ENCODE measurements at places on chromosomes 13 and 19.
A peak's percentile ranks its signal among the peaks of the same experiment; 100 is the strongest.

DNA sequence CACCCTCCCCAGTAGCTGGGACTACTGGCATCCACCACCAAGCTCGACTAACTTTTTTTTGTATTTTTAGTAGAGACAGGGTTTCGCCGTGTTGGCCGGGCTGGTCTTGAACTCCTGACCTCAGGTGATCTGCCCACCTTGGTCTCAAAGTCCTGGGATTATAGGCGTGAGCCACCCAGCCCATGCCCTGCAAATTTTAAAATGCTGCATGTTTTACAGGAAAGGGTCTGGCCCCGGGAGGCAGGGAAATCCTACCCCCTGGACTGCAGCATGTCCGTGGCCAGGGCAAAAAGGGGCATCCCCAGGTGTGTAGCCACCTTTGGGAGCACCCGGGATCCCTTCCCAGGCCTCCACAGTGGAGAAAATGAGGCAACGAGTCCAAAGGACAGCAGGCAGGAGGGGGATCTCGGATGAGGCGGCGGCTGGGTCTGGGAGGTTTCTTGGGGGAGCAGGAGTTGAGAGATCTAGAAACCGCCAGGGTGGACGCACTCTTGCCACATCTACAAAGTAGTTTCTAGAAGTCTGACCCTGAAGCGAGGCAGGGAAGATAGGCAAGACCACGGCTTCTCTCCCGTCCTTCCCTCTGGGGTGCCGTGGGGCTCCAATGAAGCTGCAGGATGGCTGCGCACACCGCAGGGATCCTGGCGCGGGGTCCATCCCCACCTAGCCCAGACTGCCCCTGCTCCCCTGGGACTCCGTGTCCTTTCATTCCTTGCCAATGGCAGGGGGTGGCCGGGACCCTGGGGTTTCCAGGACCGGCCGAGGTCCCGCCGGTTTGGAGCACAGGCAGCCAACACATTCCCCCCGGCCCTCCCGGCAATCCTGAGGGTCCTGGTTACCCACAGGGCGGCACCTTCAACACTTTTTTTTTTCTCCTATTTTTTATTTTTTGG lies 21.3 kb upstream of the ZBTB7A start:
- DNase-seq = no peak

- DNase-seq = peak; percentile 48
Observed at GRCh38 chr19:14347999-14348889, 33.0 kb upstream of the ADGRE5 start.

GRCh38 chr13:46951516-46951915 lies 54.7 kb upstream of the HTR2A start:
- DNase-seq = no peak

DNA sequence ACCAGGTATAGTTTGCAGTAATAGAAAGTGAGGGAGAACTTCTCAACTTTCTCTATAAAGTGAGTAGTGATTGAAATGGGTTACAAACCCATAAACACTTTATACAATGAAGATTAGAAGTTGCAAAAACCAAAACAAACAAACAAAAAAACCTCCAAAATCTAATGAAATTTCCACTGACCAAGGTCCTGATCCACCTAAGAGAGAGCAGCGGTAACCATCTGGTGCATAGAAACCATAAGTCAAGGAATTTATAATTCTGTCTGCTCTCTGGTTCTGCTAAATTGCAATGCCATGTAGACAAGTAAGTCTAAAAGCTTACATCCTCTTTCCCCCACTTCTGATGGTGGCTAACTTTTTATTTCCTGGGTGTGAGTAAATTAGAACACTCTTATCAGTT lies 463.4 kb downstream of the EFNB2 start:
- DNase-seq = no peak

DNA sequence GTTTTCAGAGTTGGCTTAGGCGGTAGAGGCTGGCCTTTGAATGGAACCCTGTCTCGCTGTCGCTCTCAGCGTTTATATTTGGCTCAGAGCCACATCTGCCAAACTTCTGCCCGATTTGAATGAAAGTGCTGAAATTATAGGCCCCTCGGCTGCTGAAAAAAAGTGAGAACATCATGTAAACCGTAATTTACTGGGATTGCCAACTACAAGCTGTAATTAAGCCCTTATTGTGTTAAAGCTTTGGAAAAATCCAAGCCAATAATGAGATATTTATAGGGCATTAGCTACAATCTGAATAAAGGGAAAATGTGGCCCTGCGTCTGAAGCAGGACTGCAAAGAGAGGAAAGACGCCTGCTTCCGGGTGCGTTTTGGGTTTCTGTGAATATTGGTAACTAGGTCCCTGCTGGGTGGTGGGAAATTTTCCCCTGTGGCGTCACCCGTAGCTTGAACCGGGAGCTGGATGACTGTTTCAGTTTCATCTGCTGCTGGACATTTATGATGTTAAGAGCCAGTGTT lies 9.9 kb downstream of the DNM2 start:
- DNase-seq = no peak

- DNase-seq = no peak
Observed at GRCh38 chr13:41004875-41005693, 14.0 kb downstream of the ELF1 start.

- no peak for DNase-seq
Observed at GRCh38 chr13:58048670-58049069, 417.1 kb downstream of the PCDH17 start.

- DNase-seq = peak; percentile 65
Observed at GRCh38 chr19:47247308-47247990, 8.9 kb upstream of the CCDC9 start.

DNA sequence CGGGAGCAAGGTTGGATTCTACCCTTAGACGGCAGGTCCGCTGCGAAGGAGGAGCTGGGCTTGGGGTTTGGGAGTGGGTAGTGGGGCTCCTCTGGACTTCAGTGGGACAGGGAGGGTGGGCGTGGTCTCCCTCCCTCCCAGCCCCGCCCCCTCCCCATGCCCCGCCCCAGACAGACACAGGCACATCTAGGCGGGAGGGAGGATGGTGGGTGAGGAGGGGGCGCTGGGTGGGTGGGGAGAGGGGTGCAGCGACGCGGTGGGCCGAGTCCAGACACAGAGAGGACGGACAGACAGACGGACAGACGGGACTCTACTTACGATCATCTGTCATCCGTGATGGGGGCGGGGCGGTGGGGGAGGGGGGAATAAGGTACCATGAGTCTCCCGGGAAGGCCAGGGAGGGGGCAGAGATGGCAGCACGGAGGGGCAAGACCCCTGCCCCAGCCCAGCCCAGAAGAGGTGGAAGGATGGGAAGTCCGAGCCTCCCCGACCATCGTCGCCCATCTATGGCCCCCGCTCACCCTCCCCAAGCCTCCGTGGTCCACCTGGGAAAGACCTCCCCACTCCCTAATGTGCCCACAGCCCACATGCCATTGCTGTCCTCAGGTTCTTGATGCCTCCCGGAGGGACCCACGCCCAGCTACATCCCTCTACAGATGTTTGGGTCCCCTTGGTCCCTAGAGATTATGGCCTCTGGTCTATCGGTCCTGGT lies 64.8 kb downstream of the UNC13A start:
- no peak for DNase-seq

GRCh38 chr13:23656637-23657371 lies 86.6 kb downstream of the TNFRSF19 start:
- no peak for DNase-seq

- DNase-seq = no peak
Observed at GRCh38 chr13:42275506-42275905, 3.6 kb downstream of the AKAP11 start.

GRCh38 chr19:38210458-38210987 lies 13.5 kb downstream of the DPF1 start:
- DNase-seq = no peak

DNA sequence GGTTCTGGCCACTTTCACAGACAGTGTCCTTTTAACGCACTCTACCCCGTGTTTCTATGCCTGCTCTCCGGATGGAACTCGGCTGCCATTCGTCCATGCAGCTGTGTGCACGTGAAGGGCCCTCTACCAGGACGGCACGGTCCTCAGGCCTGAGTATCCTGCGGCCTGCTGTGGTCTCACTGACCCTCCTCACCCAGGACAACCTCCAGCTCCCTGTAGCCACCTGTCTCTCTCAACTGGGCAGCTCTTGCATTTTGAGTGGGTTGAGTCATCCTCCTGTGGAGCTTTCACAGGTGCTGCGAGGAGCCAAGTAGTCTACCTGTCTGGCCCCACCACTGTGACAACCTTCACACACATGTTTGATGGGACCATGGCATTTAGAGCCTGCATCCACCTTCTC lies 321.7 kb upstream of the TSHZ3 start:
- no peak for DNase-seq

DNA sequence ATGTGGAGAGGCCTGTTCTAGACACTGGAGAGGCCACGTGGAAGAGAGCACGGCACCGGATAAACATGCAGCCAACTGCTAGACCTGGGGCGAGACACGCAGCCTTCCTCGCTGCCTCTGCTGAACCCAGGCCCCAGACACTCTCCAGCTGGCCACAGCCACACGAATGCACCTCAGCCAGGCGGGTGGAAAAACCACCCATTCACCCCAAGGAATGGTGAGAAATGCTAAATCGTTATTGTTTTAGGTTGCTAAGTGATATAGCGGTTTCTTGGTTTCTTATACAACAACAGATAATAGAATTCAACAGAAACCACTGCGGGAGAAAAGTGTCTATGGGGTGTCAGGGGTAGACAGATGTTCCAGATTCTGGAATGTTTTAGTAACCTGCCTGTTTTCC lies 52.5 kb downstream of the STK24 start:
- DNase-seq = no peak

DNA sequence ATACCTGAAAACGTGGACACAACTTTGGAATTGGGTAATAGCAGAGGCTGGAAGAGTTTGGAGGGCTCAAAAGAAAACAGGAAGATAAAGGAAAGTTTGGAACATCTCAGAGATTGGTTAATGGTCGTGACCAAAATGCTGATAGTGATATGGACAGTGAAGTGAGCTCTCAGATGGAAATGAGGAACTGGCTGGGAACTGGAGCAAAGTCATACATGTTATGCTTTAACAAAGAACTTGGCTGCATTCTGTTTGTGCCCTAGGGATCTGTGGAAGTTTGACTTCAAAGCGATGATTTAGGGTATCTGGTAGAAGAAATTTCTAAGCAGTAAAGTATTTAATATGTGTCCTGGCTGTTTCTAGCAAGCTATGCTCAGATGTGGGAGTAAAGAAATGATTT lies 136.2 kb downstream of the DNAJC3 start:
- DNase-seq = no peak

DNA sequence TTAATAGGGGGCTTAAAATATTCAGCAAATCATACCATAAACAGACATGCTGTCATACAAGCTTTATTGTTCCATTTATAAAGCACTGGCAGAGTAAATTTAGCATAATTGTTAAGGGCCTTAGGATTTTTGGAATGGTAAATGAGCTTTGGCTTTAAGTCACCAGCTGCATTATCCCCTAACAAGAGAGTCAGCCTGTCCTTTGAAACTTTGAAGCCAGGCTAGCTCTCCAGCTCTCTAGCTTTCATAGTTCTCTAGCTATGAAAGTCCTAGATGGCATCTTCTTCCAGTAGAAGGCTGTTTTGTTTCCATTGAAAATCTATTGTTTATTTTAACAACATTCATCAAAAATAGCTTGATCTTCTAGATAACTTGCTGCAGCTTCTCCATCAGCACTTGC lies 420.8 kb upstream of the GPC6 start:
- DNase-seq = no peak

GRCh38 chr13:28539625-28540286 lies 44.8 kb upstream of the FLT1 start:
- no peak for DNase-seq

DNA sequence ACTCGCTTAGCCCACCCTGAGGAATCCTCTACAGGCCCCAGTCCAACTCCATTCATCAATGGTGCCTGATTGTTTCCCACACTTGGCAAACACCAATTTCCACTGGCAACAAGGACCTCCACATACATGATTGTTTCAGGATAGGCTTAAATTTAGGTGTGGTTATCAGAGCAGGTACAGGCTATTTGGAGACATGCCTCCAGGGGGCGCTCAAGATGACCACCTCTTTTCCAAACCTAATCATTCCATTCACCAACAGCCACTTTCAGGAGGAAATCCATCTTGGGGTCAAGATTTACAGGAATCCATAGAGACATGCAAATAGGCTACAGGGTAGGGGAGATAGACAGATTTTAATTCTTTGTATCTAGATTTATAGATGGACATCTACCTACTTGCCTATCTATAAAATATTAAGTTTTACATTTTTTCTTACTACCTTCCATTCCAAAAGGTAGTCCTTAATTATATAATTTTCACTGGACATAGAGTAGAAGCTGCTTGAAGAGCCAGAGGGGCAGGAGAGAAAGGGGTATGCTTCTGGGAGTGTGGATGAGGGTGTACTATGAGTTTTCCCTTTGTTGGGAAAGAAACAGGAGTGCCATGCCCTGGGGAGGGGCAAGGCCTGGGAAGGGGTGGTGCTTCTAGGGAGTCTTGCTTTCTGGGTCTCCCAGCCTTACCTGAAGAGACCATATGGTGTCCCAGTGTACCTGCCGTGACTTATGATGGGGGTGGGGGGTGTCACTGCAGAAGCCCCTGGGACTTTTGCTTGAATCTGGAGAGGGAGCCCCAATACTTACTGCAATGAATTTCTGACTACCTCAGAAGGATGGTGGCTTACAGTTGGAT lies 14.1 kb upstream of the PCDH8 start:
- no peak for DNase-seq

DNA sequence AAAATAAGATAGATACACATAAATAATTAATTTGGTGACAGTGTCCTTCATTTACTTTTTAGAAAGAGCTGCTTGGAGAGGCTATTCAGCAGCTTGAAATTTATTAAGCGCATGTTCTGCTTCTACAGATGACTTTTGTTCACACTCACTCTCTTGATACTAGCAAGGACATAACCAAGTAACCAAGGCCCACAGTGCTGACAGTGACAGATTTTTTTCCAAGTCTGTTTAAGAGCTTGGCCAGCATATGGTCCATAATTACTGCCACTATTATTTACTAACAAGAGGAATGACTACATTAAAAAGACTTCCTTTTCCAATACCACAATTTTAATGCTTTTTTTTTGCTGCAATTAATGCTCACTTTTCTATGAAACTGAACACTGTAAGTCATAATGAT lies 673.7 kb upstream of the MIR17HG start:
- no peak for DNase-seq

GRCh38 chr19:29121684-29122083 lies 91.3 kb downstream of the UQCRFS1 start:
- DNase-seq = no peak

- DNase-seq = peak; percentile 80
Observed at GRCh38 chr19:6674868-6675305, 4.9 kb upstream of the TNFSF14 start.

- no peak for DNase-seq
Observed at GRCh38 chr13:43933378-43933777, 53.7 kb downstream of the LACC1 start.

GRCh38 chr13:96982672-96983071 lies 11.6 kb downstream of the OXGR1 start:
- DNase-seq = no peak

DNA sequence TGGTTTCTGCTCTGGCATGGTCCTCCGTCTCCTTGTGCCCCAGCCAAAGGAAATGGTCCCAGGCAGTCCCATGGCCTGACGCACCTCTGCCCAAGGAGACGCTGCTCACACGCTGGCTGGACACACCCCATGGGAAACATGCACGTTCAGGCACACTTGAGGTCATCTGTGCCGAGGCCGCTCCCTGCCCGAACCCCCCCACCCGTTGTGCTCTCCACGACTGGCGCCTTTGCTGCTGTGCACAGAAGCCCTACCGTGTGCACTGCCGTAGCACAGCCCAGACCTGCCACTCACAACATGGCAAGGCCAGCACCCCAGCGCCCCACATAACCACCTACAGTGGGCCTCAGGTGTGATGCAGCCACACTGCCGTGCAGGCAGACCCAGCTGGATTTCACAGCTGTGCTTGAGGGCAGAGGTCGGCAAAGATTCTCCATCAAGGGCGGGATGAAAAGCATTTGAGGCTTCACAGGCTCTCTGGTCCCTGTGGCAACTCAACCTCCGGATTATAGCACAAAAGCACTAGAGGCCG lies 65.7 kb downstream of the SPACA7 start:
- DNase-seq = no peak
